Inflammatory macrophage treated with lipopolysaccharide for 4 hours (primary cell): ENCODE measurements at places on chromosomes 12 and 14.

GRCh38 chr12:6264402-6265037, 46.0 kb upstream of the PLEKHG6 start:
- DNase-seq = no peak

DNA sequence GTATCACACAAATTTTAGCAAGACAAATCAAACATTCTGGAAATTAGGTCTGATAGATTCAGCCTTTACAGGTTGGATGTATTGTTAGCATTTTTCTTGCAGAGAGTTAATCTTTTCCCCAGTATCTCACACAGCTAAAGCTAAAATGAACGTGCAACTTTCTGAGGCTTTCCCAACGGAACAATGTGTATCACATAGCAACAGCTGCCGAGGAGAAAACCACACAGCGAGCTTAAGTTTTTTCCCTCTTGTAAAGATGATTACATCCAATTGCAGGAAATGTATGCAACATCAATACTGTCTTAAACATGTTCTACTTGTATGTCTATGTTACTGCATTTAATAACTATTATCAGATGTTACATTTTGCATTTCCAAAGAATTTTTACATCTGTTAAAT, 182.2 kb downstream of the CCDC59 start:
- no peak for DNase-seq

DNA sequence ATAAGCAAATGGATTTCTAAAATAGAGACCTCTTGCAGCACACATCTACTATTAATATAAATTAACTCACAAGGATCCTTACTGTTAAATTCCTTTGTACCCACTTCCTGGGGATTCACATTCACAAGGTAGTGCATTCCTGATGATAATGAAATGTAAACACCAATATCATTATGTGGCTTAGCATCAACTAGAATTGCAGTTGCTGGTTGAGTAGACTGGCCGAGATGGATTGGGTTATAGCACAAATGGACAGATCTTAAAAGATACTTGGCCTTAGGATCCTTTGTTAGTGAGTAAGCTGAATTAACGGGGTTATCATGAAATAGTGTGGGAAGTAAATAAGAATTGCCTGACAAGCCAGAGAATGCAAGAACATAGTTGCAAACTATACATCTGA, 369.1 kb downstream of the AEBP2 start:
- DNase-seq = no peak

GRCh38 chr12:1297639-1298175, 296.7 kb downstream of the FBXL14 start:
- no peak for DNase-seq

- DNase-seq = no peak
These were observed 52.9 kb downstream of the PHLDA1 start for GRCh38 chr12:75978677-75979076.

DNA sequence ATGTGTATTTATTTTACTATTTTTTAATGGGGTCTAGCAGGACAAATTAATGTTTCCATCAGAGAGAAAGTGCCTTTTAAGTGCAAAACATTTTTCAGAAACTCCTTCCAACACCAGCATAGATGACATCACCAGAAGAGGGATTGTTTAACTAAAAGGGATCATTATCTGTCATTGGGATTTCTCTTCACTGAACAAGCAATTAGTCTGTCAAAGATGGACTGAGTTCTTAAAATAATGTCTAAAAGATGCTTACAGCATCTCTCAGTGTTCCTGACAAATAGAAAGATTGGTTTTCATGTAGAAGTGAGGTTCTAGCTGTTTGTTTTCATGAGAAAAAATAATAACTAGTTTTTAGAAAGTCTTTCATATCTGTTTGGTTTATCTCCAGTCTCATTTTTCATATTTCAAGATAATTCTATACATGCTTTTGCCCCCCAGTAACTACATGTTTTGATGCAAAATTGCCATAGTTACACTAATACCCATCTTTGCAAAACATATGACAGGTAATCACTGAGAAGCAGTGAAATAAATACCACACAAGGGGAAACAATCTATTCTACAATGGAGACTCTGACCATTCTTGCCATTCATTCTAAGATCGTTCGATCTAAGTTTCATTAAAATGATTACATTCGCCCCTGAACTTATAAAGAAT, 850.3 kb downstream of the GALC start:
- no peak for DNase-seq

DNA sequence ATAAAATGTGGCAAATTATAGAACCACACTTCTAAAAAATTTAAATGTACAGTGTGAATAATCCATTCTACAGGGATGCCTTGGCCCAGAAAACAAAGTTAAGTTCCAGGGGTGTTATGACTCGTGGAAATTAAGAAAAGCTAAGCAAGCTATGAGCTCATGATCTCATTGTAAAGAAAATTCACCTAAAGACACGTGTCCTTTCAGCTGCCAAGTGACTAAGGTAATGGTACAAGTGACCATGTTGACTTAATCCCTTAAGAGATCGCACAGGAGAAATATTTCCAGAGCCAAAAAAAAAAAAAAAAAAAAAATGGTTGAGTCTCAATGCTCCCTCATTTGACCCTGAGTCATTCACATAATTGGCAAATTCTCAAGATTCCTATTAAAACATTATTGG, 51.4 kb upstream of the ANO2 start:
- DNase-seq = no peak

- no peak for DNase-seq
These were observed 227.4 kb downstream of the TMEM132D start for GRCh38 chr12:129676411-129676810.

- peak; percentile 32 for DNase-seq
These were observed 140.6 kb downstream of the EPS8 start for GRCh38 chr12:15648558-15648957.

GRCh38 chr12:11055306-11055705, 6.8 kb downstream of the TAS2R46 start:
- no peak for DNase-seq

DNA sequence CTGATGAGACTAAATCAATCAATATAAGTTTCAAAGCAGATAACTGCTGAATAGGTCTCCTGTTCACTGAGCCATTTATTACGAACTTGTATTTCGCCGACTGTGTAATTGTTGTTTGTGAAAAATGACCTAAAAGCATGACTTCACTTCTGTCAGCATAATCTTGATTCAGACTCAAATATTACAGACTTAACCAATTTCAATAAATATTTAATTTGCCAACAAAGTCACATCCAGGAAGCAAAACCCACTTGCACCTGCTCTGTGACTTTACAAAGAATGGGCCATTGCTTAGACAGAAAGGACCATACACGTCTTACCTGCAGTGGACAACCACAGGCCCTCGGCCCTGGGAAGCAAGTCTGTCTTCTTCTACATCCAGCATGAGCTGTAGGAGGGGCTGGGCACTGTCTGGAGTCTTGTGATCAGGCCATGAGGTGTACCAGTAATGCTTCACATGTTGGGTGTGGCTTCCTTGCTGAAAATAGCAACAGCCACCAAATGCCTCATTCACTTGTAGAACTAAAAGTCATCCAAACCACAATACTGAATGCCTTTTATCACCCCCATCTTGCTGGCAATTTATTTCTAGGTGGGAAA, 23.5 kb upstream of the PTPRB start:
- peak; percentile 18 for DNase-seq

DNA sequence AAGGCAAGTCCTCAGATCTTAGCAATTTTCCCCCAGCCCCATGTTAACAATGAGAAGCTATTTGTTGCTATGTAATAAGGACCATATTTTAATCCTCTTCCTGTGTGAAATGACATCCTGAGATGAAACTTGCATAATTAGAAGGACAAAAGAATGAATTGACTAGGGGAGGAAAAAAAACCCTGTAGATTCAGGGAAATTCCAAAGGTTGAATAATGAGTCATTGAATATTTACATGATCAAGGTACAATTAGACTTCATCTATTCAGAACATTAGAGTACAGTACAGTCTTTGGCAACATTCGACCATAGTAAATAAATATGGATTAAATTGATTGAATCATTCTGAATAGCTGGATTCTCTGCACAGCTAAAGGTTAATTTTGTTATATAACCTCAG, 9.4 kb downstream of the MYBPC1 start:
- no peak for DNase-seq

GRCh38 chr12:123113026-123113425, 37.9 kb downstream of the PITPNM2 start:
- DNase-seq = no peak

DNA sequence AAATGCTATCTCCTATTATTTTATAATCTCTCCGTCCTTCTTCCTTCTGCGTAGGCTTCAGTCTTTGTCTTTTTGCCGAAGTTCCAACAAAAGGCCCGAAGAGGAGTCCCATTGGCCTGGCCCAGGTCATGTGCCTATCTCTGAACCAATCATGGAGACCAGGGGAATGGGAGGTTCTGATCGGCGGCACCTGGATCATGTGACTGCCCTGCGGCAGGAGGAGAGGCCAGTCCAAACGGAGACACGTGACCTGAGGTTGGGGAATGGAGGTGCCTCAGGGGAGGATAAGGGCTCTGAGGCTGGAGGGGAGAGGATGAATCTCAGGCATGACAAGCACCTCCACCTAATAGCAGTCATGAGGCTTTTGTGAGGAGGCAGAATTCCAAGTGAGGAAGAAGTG, 86.0 kb downstream of the AACS start:
- no peak for DNase-seq

GRCh38 chr14:20988717-20989470, 886 bp upstream of the METTL17 start:
- peak; percentile 69 for DNase-seq
